CD4-positive, alpha-beta T cell treated with Interleukin-6 at 100 ng/mL for 8 hours (primary cell): ENCODE measurements at places on chromosomes 12 and 14.

GRCh38 chr14:32022938-32023466, 54.1 kb upstream of the ARHGAP5 start:
- DNase-seq = no peak

DNA sequence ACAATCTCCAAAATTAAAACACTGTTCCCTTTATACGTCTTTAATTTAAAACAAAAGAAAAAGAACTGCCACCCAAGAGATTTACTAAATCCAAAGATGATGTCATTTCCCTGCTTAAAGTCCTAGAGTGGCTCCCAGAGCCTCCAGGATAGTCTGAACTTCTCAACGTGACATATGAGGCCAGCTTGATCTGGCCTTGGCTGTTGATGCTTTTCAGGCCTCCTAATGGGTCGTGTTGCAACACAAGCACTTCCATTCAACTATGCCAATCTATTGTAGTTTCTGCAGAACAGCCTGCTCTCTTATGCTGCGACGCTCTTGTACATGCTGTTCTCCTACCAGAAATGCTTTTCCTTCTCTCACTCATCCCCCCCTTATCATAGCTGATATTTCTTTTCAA, 35.7 kb downstream of the LGR5 start:
- DNase-seq = no peak

DNA sequence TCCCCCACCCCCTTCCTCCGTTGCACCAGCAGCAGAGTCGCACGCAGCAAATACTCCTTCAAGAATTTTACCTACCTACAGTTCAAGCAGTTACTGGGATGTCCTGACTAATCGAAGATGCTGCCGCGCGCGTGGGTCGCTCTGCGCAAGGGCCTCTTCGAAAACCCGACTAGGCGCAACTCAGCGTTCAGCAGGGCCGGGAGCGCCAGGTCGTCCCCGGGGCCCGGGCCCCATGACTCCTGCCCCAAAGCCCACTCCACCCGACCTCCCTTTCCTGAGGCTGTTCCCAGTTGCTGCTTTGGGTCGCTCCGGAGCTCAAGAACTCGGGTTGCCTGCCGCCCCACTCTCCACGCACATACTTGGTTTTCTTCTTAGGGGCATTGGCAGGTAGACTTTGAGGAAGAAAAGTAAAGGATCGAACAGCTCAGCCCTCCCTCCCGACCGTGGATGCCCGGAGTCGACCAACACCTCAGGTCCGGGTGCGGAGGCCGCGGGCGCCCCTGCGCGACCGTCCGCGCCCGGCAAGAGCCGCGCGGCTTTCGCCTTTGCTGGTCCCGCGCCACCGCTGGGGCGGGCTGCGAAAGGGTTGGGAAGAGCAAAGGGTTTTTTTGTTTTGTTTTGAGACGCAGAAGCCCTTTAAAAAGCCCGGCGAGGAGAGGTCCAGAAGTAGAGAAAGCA, 1.9 kb downstream of the BMP4 start:
- peak; percentile 7 for DNase-seq

- DNase-seq = no peak
Observed at GRCh38 chr12:25131270-25131669, 63.7 kb downstream of the DNAI7 start.

GRCh38 chr14:73997108-73997943, 21.8 kb downstream of the ENTPD5 start:
- DNase-seq = no peak

DNA sequence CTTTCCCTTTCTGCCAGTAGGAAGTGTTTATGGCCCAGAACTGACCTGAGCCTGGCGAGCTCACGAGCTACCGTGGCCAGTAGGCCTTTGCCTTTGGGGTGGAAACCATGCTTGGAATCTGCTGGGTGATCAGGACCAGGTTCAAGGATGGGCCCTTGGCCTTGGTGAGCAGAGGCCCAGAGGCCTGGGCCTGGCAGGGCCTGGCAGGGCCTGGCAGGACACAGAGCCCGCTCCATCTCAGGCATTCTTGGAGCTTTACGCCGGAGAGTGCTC, 184.8 kb upstream of the RTL1 start:
- no peak for DNase-seq
